ENCODE measurements at places on chromosomes 3 and 15.

DNA sequence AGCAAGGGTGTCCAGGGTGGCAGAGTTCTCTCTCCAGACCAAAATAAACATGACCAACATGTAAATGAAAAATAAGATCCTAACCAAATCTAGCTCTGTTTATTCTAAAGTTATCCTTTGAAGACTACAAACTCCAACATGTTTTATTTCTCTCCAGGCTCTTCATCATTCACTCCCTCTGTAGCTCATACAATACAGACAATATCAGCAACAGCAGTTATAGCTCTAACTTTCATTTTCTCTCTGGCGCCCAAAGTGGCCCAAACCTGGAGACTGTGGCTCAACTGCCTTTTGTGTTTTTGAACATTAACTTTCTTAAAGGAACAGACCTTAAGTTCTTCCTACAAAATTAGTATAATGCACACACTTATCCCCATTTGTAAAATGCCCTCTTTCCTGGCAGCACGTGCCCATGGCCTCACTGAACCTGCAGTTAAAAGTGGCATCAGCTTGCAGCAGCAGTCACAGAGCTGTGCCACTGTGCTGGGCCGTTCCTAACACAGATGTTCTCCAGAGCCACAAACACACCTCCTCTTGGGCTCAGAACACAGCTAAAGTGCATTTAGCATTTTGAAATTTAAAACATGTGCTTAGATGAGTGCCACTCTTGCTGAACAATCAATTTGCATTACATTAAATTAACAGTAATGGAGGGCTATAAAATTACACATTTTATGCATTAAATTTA, 91.9 kb downstream of the RORA start:
- no peak for DNase-seq

DNA sequence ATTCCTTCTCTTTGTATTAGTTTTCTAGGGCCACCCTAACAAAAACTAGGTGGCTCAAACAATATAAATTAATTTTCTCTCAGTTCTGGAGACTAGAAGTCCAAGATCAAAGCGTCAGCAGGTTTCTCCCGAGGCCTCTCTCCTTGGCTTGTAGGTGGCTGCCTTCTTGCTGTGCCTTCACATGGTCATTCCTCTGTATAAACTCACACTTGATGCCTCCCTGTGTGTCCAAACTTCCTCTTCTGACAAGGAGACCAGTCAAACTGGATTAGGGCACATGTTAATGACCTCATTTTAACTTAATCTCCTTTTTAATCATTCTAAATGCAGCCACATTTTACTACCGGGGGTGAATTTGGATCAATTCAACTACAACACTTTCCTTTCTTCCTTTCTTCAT, 691.1 kb downstream of the DIPK2A start:
- DNase-seq: no peak

DNA sequence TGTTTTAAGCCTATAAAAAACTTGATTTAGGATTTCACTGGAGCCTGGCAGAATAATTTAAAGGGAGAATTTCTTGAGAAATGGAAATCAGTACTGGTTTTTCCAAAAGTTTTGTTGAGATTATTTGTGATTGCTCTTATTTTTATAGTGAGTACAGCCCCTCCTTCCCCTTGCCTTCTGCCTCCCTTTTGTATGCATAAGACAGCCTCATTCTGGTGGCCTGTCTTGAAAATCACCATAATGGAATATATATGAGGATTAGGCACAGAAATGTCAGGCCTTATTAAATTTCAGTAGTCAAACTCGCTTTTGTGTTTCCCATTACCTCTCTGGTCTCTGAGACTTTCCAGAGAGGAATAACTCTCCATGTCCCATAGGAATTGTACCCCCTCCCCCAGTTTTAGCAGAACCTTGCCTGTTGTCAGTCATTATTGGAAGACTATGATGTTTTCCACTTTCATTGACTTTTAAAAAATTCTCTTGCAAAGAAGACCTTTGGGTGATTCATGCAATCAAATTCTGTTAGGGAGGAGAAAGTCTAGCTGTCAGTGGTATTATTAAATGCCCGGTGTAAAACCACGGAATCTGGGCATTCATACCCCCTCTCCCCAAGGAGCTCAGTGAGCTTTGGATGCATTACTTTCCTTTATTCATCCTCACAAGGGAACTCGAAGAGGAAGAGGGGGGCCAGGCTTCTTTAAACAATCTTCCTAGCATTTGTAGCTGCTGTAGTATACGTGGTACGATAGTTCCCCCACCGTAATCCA, 171.6 kb upstream of the TSC22D2 start:
- DNase-seq: no peak

- no peak for DNase-seq
Measured at GRCh38 chr15:80447077-80447476, 42.9 kb downstream of the ARNT2 start.

DNA sequence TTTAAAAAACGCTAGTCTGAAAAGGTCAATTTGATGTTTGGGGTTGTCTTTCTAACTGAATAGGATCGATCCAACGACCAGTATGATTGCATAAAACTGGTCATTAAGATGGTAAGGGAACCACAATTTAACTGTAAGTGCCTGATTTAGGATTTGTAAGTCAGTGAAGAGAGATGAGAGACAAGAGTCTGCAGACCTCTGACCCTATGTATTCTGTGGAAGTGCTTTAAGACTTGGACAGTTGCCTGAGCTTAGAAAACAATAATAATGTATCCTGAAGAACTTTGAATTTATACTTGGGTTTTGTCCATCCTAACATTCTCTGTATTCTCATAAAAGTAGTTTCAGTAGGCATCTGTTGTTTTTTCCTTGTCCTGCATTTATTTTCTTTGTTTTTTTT, 221.4 kb upstream of the SUCLG2 start:
- DNase-seq: no peak

GRCh38 chr3:141170678-141171295, 60.8 kb upstream of the PXYLP1 start:
- no peak for DNase-seq

DNA sequence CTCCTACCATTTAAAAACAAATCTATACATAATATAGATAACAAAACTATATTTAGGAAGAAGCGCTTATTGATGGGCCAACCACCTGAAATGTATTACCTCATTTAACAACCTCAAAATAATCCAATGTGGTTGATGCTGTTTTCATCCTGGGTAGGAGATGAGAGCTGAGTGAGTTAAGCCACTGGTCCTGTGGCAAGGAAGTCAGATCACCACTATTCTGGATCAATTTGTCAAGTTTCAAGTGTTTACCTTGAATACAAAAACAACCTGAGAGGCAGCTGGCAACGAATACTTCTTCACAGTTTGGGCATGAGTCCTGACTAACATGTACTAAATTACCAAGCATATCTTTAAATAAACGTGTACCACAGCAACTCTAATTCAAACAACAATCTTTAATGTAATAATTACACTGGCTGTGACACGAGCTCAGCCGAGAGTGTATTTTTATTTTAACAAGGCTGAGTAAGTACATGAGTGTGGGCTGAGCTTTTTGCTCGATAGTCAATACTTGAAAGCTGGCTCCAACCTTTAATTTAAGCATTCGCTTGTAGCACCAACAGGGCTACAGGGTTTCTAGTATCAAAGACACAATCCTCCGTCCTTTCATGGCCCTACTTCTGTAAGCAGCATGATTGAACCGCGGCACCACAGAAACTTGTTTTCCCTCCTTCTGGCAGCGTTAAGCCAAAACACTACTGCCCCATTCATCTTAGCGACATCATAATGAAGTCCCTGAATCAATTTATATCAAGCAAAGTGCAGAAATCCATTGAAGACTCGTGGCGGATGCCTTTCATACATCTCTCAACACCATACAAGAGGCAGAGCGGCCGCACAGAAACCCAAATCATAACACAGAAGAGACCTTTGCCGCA, 93.8 kb upstream of the ICE2 start:
- no peak for DNase-seq

DNA sequence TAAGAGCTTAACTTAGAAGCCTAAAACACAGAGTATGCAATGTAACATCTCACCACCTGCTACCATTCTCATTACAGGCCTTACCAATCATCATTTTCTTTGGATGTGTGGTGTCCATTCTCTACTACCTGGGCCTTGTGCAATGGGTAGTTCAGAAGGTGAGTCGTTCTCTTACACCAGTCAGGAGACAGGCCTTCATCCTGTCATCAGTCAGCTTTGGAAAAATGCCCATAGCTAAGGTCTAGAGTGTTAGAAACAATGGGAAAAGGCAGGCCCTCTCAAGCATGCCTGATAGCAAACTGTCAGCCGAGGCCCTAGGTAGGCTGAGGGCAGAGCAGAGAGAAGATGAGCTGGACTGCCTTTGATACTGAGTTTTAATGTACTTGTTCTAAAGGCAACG, 13.5 kb downstream of the SLC28A2 start:
- DNase-seq: no peak

DNA sequence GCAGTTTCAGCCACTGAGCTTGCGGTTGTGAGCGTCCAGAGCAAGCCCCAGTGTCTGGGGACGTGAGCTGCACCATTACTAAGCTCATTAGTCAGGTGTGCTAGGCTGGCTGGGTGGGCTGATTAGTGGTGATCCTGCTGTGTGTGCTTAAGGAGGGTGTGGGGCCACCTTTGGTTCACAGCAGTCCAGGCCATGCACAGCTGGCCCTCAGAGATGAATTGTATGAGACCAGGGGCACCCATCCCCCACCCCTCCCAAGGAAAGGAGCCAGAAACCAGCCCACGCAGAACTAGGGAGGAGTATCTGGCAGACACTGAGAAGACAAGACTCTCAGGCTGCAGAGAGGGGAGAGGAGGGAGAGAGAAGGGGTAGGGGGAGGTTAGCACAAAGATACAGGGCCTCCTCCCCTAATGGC, 3.8 kb downstream of the TYRO3 start:
- DNase-seq: no peak

DNA sequence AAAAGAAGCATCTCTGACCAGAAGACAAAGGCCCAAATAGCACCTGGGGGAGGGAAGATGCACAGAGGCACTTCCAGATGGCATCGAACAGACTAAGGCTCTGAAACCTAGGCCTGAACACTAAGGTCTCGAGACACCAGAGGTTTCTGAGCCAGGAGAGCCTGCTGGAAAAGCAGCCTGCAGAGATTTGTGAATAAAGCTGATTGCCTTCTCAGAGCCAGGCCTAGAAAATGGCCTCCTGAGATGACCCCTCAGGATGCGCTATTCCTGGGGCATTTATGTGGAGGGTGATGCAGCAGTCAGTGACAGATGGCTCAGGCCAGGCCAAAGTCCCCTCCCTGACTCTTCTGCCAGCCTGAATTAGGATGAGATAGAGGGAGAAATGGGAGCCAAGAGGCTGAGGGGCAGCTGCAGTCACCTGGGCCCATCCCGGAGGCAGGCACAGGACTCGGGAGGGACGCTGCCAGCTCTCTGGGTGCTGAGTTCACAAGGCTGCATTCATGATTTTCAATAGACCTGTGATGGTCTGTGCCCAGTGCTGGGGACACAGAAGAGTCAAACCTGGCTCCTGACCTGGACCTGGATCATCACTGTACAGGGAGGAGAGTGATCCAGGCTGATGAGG, 6.9 kb downstream of the PRSS50 start:
- DNase-seq: no peak

DNA sequence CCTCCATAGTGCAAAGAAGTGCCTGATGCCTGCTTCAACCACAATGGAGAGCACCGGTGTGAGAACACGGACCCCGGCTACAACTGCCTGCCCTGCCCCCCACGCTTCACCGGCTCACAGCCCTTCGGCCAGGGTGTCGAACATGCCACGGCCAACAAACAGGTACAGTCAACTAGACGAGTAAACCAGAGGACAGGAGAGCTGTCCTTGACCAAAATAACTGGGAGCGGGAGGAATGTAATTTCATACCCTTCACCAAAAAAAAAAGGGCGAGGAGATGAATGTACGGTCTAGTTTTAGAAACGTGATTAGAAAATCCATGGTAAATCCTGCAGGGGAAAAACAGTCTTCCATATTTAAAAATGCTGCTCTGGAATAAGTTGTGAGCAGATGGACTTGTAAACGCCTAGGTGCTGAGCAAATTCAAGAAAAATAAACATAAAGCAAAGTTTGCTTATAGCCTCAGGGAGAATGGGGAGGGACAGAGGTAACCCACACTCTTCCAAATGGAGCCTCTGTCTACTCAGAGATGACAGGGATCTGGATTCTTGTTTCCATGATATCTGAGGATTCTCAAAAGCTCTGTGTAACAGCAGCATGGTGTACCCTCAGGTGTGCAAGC, 8.4 kb downstream of the THBS1 start:
- DNase-seq: no peak

GRCh38 chr3:46076606-46077005, 49.3 kb upstream of the XCR1 start:
- DNase-seq: no peak

- no peak for DNase-seq
Measured at GRCh38 chr3:52370531-52370930, 54.4 kb downstream of the DNAH1 start.

DNA sequence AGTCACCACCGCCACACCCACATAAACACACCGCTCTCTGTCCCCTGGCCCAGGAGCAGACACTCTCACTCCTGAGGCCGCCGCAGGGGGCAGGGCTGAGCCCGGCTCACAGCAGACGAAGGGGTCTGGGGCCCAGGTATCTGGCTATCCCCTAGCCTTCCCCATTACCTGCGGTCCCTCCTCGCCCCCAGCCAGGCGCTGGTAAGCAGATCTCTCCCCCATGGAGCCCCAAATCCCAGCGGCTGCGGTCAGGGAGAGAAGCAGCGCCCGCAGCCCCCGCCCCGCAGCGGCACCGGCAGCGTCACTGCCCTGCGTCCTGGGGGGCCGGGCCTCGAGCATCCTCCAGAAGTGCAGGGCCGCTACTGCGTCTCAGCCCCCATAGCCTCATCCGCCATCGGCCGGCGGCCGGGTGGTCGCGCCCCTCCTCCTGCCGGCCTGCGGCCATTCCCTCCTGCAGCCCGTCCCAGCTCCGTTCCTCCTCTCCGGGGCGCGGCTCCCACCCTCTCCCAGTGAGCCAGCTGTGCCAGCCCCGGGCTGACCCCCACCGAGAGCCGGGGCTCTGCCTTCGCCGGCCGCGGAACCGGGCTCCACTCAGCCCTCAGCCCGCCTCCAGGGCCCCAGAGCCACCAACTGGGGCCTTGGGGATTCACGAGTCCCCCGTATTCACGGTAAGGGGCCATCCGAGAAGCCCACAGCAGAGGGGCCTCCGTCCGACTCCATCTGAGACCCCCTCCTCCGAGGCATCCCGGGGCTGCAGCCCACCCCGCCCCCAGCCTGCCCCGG, 13.1 kb downstream of the TNK2 start:
- no peak for DNase-seq

- DNase-seq: no peak
Measured at GRCh38 chr15:45812200-45812599, 177.4 kb downstream of the SQOR start.

- no peak for DNase-seq
Measured at GRCh38 chr15:73357999-73358665, 10.6 kb downstream of the HCN4 start.

GRCh38 chr15:68515371-68516095, 63.3 kb upstream of the CORO2B start:
- DNase-seq: no peak

- DNase-seq: no peak
Measured at GRCh38 chr3:129207479-129207878, 23.8 kb upstream of the CNBP start.

GRCh38 chr3:18827664-18828063, 320.6 kb upstream of the KCNH8 start:
- DNase-seq: no peak

Measured in stimulated activated CD8-positive, alpha-beta memory T cell treated with anti-CD3 and anti-CD28 coated beads, Interleukin-7, amount 100 ng/mL, for 1 hour (primary cell).